ENCODE measurements at places on chromosomes 5 and 9. TPM values are rescaled to one million over a fixed set of nuclear protein-coding genes. Genes with fewer than 3 reads are reported as not detected.

The PSD2 gene
- not detected for polyA plus RNA-seq

The IFNA2 gene
- not detected for polyA plus RNA-seq

DNA sequence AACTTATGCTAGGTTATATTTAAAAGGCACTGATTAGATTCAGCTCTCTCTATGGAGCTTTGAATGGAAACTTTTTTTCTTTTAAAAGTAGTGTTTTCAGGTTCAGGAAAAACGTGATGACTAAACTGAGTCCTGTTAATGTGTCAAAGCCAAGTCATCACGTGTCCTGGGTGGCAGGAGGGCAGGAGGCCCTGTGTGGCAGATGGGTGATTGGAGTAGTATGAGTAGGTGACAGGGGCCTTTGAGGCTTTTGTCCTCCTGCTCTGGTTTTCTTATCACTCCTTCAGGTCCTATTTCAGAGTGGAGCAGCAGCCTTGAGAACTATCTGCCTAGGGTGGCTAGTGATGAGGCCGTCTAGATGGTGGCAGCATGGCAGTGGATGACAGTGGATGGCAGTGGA is 17.7 kb upstream of the CARTPT start:
- no peak for DNase-seq

The NR6A1 gene
- 0.12 TPM for polyA plus RNA-seq

DNA sequence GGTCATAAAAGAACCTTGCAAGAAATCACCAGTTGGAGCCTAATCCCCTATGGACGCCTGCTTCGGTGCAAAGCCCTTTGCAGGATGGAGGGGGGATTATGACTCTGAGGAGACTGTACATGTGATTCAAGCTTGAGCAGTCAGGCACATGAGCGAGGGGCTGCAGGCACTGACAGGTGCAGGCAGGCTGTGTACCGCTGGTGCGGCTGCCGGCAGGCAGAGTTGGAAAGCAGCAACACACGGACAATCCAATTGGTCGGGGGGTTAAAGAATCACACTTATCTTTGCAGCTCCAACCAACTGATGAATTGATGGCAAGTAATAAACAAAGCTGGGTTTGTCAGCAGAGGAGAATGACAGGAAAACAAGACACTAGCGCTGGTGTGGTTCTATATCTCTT is 5.7 kb downstream of the WHRN start:
- DNase-seq = no peak

DNA sequence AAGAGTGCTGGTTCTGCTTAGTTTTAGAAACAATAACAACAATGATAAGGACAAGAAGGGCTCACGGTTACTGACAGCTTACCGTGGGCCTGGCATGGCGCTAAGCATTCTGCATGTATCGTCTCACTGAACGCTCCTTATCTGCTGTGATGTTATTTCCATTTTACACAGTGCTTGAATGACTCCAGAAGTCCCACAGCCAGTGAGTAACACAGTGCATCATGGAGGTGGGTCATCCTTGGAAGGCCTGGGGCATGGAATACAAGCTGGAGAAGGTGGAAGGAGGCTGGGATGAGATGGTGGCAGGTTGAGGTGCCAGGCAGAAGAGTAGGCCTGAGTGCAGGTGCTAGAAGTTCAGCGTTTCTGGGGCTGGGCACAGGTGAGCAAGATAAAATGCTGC is 36.5 kb upstream of the FAT2 start:
- DNase-seq = no peak

The GPX3 gene
- polyA plus RNA-seq = 3.7 TPM

The IFNK gene
- not detected for polyA plus RNA-seq

GRCh38 chr5:180603076-180603594 is 11.8 kb upstream of the SCGB3A1 start:
- DNase-seq = no peak

- no peak for DNase-seq
These were observed 111.0 kb downstream of the GAPVD1 start for GRCh38 chr9:125372441-125373226.

GRCh38 chr9:69604568-69605219 is 67.5 kb downstream of the APBA1 start:
- DNase-seq = no peak

The BTNL8 gene
- polyA plus RNA-seq = not detected

DNA sequence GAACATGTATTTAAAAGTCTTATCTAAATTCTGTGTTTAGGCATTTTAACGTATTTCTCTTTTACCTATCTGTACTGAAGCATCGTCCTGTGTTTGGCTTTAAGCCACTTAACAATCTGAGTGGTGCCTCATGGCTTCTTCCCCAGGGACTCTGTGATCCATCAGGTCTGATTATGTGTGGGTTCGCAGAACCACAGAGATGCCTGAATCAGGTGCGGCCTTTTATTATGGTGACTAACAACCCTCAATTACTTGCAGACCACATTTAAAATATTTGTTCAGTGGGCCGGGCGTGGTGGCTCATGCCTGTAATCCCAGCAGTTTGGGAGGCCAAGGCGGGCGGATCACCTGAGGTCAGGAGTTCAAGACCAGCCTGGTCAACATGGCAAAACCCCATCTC is 39.6 kb upstream of the SAP30L start:
- no peak for DNase-seq

DNA sequence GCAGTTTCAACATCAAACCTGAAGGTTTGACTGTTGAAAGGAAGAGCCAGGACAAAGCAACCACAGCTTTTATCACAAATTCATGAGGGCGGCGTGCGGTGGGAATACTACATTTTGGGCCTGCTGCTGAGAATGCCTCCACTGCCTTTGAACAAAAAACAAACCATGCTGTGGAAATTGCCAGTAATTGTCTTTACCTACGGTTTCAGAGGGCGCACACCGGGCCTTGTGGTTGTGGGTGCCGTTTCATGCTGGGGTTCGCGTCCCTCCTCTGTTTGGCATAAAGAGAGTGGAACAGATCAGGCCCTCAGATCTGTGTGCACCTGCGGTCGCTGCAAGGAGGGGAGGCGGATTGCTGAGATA is 27.6 kb upstream of the TCF7 start:
- DNase-seq = no peak

DNA sequence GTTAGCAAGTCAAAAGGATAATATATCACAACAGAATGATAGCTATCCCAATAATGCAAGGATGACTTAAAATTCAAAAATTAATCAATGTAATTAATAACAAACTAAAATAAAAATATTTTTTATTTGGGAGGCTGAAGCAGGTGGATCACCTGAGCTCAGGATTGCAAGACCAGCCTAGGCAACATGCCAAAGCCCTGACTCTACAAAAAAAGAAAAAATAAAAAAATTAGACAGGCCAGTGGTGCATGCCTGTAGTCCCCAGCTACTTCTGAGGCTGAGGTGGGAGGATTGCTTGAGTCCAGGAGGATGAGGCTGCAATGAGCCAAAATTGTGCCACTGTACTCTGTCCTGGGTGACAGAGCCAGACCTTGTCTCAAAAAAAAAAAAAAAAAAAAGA is 399.3 kb downstream of the ADGRV1 start:
- DNase-seq = no peak

- no peak for DNase-seq
These were observed 173.7 kb upstream of the SPEF2 start for GRCh38 chr5:35443803-35444595.

The FXN gene
- polyA plus RNA-seq = 18.0 TPM

DNA sequence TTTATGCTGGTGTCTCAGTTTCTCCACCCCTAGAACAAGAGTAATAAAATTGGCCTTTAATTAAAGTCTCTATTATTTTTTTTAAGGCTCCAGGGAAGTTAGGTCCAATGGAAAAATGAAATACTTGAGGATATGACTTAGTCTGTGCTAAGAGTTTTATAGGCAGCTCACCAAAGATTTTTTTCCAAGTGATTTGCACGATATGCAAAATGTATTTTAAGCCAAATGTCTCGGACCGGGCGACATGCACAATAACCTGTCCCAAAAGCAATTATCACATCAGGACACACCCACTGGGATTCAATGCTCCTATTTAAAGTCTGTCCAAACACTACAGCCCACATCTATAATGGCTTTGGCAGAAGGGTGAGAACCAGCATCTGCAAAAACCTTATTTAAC is 136.1 kb upstream of the ANKH start:
- DNase-seq = no peak

- DNase-seq = no peak
These were observed 4.5 kb downstream of the SPARC start for GRCh38 chr5:151682240-151682639.

DNA sequence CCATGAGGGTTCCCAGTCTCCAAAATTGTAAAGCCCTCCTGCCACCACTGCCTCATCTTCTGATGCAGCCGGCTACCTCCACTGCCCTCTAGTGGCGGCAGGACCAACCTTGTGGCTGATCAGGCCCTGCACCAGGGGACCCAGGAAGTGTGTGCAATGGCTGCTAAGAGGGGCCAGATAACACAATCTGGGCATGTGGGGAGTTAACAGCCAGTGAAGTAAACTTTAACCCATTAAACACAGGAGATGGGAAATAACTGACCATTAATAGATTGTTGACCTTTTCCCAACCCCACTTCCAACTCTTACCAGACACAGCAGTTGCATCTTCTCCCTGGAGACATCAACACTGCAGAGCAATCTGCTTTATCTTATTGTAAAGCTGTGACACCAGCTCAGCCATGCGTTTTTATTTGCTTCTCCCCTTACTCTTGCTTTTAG is 63.3 kb downstream of the FREM1 start:
- DNase-seq = no peak

The SLC36A3 gene
- polyA plus RNA-seq = not detected

- no peak for DNase-seq
These were observed 42.5 kb downstream of the SEMA4D start for GRCh38 chr9:89455356-89455824.

DNA sequence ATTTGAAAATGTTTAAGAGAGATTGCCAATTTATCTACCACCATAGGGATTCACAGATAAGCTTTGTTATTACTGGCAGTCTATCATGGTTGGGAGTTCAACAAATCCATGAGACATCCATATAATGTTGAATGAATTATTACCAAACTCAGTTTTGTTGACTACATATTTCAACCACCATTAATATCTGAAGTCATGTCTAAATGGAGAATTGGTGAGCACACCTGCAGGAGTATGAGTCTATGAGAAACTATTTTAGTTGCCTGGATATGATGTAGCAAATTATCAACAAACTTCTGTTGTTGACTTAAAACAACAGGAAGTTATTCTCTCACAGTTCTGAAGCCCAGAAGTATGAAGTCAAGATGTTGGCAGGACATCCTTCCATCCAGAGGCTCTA is 126.8 kb upstream of the FBXL7 start:
- no peak for DNase-seq

DNA sequence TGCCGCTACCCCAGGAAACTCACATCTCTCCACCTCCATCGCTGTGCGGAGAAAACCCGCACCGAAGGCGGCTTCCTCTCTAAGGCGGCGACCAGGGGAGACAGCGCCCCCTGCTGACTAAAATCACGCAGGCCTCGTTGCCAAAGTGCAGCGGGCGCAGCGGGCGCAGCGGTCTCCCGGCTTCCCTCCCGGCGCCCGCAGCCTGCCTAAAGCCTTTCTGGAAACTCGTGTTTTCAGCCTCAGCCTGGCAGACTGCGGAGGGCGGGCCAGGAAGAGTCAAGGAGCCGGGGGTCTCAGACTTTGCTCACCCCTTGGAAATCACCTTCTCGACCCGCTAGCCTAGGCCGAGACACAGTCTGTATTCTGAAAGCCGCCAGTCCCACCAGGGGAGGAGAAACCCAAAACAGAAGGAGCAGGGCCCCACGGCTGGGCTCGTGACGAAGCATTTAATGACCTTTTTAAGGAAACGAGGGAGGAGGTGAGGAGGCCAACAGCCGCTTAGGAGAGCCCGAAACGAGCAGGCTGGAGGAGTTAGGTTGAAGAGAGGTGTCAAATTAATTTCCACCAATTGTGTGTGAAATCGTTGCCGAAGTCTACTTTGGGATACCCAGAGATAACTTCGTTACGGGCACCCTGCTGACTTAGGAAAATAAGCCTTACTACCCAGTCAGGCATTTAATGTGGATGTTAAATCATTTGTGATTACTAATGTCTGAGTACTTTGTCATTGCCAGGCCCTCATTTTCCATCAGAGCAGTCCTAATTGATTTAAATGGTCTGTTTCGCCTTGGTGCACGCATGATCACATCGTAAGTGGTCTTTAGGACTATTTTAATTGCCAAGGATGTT is 7.3 kb upstream of the FOXB2 start:
- DNase-seq = no peak

DNA sequence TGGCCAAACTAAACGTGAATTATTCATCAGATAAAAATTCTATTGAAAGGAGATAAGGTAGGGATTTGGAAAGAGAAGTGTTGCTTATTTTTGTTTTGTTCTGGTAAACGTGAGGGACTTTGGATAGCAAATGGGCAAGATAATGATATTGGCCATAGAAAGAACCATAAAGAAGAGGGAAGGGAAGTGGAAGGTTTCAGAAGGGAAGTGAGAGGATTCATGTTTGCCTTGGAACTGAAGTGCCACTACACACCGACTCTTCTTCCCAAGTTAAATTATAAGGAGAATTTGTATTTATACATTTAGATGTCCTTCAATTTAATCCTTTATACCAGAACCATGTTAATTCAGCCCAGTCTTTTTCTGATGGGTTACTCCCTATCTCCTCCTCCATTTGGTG is 42.1 kb upstream of the TAF11L2 start:
- no peak for DNase-seq

GRCh38 chr5:72955143-72955767 is 586 bp upstream of the FCHO2 start:
- DNase-seq = no peak

DNA sequence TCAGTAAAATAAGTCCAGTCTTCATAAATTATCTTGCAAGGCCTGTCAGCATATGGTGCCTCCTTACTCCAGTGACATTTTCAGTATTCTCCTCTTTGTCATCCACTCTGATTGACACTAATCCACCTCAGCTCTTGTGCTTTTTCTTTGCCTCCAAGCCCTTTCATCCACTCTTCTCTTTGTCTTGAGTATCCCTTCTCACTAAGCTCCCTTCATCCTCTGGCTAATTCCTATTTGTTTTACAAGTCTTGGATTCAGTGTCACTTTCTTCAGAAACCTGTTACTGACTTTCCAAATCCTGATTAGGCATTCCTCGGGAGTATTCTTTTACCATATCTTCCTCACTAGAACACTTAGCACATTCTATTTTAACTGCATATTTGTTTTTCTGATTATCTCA is 100.6 kb upstream of the VCAN start:
- no peak for DNase-seq

The BAG1 gene
- polyA plus RNA-seq = 26.4 TPM

GRCh38 chr5:143879646-143880045 is 67.7 kb downstream of the HMHB1 start:
- no peak for DNase-seq

- DNase-seq = no peak
These were observed 1.7 kb downstream of the FKBP15 start for GRCh38 chr9:113219186-113219936.
